ENCODE measurements at places on chromosomes 5 and 9.
A peak's percentile ranks its signal among the peaks of the same experiment; 100 is the strongest.

DNA sequence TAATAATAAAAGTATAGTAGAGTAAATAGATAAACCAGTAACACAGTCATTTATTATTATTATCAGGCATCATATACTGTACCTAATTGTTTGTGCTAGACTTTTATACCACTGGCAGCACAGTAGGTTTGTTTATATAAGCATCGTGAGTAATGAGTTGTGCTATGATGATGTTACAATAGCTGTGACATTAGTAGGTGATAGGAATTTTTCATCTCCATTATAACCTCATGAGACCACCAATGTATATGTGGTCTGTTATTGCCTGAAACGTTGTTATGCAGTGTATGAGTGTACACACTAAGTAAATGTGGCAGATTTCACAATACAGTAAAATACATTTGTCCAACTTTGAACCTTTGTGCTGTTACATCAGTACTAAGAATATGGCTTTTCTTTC lies 72.7 kb upstream of the SPATA31D4 start:
- DNase-seq = no peak

GRCh38 chr5:173155912-173156311 lies 11.6 kb downstream of the BNIP1 start:
- no peak for DNase-seq

DNA sequence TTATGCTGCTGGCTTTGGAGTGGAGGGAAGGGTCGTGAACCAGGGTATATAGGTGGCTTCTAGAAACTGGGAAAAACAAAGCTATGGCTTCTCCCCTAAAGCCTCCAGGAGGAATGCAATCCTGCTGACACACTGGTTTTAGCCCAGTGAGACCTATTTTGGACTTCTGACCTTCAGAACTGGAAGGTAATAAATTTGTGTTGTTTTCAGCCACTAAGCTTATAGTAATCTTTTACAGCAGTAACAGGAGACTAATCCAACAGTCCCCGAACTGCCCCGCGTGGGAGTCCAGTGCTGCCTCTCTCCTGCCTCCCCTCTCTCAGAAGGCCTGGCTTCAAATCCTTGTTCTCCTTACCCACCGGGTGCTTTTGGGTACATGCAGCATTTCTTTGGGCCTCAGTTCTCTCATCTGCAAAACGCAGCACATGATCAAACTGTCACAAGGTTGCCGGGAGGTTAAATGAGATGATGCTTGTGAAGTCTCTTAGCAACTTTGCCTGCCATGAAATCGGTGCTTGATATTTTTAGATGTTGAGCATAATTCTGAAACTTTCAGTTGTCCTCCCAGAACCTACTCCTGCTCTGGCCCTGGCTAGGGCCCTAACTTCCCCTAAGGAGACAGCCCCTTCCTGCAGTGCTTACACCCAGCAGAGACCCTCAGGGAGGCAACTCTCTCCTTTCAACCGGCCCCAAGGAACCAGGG lies 127.3 kb upstream of the BOD1 start:
- peak; percentile 57 for DNase-seq

- DNase-seq = no peak
These were observed 13.1 kb downstream of the PALM2AKAP2 start for GRCh38 chr9:109792951-109793546.

- DNase-seq = no peak
These were observed 1076.7 kb downstream of the NR2F1-AS1 start for GRCh38 chr5:92504346-92504745.

- DNase-seq = no peak
These were observed 180.6 kb upstream of the ELL2 start for GRCh38 chr5:96142184-96142781.

Measured in GM13976 (cell line).